ENCODE measurements at places on chromosomes 12 and 14.

GRCh38 chr12:93944911-93945310, 203.5 kb upstream of the PLXNC1 start:
- DNase-seq = no peak

- DNase-seq = no peak
Observed at GRCh38 chr14:105218611-105219010, 29.7 kb upstream of the BTBD6 start.

DNA sequence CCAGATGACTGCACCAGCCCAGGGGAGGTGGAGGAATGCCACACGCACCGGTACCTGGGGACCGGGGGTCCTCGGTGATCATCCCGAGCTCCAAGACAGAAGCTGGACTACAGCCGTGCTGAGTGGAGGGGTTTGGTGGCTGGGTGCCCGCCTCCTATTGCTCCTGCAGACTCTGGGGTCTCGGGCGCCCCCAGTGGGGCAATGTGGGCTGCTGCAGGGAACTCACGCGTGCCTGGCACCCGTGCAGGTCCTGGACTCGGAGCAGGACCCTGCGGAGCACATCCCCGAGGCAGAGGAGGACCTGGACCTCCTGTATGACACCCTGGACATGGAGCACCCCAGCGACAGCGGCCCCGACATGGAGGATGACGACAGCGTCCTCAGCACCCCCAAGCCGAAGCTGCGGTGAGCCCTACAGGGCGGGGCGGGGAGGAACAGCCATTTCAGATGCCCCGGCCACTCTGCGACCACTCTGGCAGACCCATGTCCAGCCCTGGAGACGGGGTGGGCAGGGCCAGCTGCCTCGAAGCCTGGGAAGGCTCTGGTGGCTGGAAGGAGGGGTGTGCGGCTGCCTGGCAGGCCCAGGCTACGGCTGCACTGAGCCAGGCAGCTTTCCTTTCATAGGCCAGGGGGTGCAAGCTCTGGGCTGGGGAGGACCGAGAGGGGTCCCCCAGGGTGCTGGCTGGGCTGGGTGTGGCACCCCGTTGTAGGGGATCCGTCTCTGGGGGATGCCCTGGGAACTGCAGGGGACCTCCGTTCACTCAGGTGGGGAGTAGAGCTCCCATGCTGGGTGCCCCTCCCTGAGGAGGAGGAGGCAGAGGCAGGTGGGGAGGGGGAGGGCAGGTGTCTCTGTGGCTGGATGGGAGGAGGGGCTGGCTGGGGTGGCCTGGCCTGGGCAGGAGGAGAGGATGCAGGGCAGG, 21.6 kb upstream of the TEX22 start:
- DNase-seq = no peak

DNA sequence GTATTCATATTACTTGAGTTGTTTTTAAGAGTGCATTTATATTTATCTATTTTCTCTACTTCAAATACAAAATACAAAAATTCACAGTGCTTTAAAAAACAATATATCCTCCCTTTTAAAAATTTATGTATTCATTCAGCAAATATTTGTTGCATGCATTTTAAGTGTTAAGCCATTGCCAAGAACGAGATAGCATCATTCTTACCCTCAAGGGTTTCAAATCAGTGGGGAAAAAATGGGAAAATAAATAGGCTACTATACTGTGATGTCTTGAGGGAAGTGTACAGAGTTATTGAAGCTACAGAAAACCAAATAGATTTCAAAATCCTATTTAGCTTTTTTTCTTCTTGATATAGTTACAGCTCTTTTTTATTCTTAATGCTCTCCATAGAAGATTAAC, 23.2 kb downstream of the MRPS35 start:
- no peak for DNase-seq

- no peak for DNase-seq
Observed at GRCh38 chr14:56797003-56797568, 13.2 kb downstream of the OTX2 start.

GRCh38 chr12:109477185-109477962, at the start of the genes KCTD10 and UBE3B:
KCTD10 (minus strand) TSS chr12:109477300; CDS start chr12:109477262, 38 bp downstream.
UBE3B (plus strand) TSS chr12:109477634; CDS start chr12:109483552, 5,918 bp downstream.
- peak; percentile 61 for DNase-seq

- DNase-seq = no peak
Observed at GRCh38 chr12:40819436-40820108, 127.3 kb downstream of the CNTN1 start.

GRCh38 chr12:132352896-132353800, 23.8 kb upstream of the GALNT9 start:
- DNase-seq = no peak

DNA sequence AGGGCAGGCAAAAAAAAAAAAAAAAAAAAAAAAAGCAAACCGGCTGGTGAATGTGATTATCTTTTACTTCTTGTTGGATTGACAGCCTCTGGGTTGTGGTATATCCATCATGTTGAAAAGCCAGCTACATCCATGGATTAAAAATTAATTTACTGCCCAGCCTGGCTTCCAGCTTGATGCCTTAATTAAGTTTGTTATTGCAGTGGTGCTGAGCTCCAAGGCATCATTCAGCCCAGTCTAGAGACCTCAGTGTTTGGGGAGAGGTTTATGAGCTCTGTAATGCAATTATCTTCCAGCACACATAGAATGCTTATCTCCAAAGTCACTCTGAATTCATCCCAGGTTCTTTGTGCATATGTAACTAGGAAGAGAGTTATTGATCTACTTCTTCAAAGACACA, 114.8 kb downstream of the RIMBP2 start:
- DNase-seq = no peak

DNA sequence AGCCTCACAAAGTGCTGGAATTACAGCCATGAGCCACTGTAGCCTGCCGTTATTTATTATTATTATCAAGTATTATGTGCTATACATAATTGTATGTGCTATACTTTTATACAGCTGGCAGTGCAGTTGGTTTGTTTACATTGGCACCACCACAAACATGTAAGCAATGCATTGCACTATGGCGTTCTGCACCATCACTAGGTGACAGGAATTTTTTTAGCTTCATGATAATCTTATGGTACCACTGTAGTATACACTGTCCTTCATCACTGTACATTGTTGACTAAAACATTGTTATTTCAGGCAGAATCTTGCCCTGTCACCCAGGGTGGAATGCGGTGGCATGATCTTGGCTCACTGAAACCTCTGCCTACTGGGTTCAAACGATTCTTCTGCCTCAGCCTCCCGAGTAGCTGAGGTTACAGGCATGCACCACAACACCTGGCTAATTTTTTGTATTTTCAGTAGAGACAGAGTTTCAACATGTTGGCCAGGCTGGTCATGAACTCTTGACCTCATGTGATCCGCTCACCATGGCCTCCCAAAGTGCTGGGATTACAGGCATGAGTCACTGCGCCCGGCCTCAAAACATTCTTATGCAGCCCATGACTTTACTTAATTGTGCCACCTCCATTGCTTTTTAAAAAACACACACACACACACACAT, 17.1 kb downstream of the MRPL42 start:
- DNase-seq = no peak

DNA sequence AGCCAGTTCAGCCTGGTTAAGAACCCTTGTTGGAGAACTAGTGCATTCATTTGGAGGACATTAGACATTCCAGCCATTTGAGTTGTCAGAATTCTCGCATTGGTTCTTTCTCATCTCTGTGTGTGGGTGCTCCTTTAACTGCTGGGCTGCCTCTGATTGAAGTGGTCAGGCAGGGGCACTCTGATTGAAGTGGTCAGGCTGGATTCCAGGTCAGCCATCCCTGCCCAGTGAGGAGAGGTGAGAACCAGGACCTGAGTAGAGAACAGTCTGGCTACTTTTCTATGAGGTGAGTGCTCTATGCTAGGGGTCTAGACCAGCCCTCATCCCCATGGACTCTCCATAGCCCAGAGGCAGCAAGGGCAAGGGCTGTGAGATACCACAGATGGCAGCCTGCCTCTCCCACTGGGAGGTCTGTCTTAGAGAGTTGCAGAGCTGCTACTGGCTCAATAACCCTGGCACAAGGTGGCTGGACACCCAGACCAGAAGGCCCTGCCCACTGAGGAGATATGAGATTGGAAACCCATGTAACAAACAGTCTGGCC, 691.6 kb downstream of the TMTC2 start:
- DNase-seq = no peak

All from stimulated activated CD8-positive, alpha-beta memory T cell treated with anti-CD3 and anti-CD28 coated beads, Interleukin-4, amount 100 ng/mL, for 4 hours (primary cell).